Motor neuron (in vitro differentiated cells): ENCODE measurements at places on chromosomes 3 and 15.
A peak's percentile ranks its signal among the peaks of the same experiment; 100 is the strongest.

DNA sequence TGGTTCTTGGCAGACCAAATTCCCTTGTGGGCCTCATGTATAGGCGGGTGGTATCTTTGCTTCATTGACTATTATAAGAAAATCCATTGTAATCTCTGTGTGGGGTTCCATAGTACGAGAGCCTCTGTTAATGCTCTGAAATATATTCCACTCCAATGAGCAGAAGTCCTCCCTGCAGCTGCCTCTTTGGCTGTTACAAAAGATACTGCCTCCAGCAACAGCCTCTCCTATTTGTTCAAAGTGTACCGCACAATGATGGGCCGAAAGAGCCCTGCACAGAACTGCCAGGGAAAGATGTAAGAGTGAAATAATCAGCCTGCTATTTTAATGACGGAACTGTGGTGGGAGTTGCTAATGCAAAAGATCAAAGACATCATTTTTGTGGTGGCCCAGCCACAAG lies 48.9 kb downstream of the GRK7 start:
- peak; percentile 92 for ATAC-seq

- peak; percentile 89 for ATAC-seq
These were observed 964.9 kb upstream of the NR2F2 start for GRCh38 chr15:95365511-95366107.

- no peak for ATAC-seq
These were observed 7.3 kb upstream of the TRNT1 start for GRCh38 chr3:3119393-3119851.

- ATAC-seq, result peak; percentile 76
These were observed 163.0 kb downstream of the OCA2 start for GRCh38 chr15:27936164-27936563.

GRCh38 chr3:184261270-184261853 lies at the start of gene CAMK2N2:
CAMK2N2 (minus strand) TSS chr3:184261553; CDS start chr3:184261285, 268 bp downstream.
- peak; percentile 83 for ATAC-seq

GRCh38 chr3:53078656-53079055 lies 32.8 kb upstream of the SFMBT1 start:
- ATAC-seq, result no peak

DNA sequence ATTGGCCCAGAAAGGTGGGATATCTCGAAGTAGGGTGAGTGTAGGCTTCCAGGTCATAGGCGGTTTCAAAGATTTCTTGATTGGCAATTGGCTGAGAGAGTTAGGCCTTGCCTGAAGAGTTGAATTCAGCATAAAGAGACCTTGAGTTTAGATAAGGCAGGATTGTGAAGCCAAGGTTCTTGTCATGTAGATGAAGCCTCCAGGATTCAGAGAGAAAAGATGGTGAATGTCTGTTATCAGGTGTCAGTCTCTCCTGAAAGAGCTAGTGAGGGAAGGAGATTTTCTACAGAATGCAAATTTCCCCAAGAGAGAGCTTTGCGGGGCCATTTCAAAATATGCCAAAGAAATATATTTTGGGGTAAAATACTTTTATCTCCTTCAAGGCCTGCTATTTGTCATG lies 217.0 kb upstream of the TLE3 start:
- no peak for ATAC-seq

DNA sequence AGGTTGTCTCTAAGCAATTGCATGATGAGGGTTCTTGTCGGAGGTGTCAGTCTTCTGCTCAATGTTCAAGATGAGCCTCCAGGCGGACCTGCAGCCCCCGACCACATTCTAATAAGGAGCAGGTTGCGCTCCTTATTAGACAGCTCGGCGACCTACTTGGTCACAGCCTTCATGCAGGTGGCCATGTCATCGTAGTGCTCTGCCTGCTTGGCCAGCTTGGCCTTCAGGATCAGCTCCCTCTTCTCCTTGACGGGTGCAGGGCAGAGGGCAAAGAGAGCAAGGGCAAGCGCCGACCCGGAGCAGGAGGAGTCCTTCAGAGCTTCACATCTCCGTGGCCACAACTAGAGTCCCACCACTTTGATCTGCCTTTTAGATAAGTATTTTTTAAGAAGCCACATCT lies 113.5 kb downstream of the RASA2 start:
- ATAC-seq, result no peak

- ATAC-seq, result no peak
These were observed 182.1 kb downstream of the ARRDC4 start for GRCh38 chr15:98142572-98142971.

DNA sequence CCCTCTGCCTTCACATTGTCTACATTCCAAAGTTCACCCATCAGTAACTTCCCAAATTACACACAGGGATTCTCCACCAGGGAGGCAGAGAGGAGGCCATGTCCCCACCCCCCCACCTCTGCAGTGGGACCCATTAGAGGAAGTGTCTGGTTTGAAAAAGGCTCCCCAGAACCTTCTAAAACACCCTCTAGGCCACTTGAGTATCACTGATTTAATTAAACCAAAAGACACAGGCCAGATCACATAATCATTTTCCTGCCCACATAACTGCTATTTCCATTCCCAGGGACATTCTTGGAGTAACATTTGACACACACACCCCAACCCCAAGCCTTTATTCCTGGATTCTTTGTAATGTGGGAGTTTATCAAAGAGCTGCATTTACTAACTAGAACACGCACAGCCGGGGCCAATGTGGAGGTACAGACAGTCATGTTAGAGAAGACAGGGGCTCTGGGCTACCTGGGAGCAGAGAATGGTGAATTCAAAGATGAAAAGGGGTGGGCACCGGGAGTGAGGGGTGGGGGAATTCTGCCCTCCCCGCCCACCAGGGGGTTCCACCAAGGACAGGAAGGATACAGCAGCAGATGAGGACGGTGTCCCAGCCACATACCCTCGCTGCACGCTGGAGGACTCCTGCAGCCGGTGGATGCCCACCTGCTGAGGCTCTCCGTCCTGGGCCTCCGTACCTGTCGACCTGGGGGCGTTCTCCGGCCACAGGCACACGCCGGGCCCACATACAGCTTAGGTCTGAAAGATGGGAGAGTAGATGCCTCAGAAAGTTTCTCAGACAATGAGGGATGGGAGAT lies 201.4 kb upstream of the CTNNB1 start:
- ATAC-seq, result no peak

- no peak for ATAC-seq
These were observed 71.2 kb downstream of the MAP2K5 start for GRCh38 chr15:67613708-67614107.

DNA sequence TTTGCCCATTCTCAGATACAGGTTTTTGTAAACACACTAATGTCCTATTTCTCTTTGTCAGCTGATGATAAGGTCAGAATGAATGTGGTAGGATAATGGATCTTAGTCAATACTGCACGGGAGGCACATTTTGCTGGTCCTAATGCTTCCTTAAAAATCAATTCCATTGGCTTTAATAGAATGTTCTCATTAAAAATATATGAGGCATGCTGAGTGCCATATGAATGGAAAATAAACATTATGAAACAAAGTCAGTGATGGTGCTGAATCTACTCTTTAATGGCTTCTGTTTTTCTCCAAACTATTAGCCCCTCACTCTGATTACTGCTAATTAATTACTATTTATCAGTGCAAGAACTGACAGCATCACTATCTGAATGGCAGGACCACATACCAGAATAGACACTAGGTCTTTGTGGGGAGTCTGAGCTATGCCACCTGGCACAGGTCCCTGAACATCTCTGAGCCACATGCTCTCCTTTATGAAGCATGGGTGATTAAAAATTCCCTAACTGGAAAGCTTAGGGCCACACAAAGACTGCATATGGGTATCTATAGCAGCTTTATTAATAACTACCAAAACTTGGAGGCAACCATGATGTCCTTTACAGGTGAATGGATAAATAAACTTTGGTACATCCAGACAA lies 278.9 kb downstream of the MEX3B start:
- ATAC-seq, result no peak

DNA sequence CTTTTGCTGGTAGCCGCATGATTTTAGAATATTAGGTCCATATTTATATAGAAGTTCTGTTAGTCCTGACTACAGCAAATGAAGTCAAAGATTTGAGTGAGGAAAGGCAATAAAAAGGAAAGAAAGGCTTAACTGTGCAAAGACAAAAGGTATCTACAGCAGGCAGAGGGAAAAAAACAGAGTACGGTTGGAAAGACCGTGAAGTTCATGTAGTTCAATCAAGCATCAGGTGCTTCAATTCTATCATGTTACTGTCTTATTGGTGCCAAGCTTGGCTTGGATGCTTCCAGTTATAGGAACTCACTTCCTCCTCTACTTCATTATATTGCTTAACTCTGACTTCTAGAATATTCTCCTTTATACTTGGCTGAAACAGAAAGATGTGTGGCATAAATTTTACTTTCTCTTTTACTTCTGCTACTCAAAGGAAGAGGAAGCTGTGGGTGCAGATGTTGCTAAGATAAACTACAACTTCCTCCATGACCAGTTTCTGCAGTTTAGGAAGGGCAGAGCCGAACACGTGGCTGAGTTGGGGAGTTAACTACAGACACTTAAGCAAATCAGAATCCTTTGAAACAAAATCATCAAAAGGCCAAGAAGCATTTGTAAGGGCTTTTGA lies 72.6 kb upstream of the ZBED2 start:
- ATAC-seq, result no peak

DNA sequence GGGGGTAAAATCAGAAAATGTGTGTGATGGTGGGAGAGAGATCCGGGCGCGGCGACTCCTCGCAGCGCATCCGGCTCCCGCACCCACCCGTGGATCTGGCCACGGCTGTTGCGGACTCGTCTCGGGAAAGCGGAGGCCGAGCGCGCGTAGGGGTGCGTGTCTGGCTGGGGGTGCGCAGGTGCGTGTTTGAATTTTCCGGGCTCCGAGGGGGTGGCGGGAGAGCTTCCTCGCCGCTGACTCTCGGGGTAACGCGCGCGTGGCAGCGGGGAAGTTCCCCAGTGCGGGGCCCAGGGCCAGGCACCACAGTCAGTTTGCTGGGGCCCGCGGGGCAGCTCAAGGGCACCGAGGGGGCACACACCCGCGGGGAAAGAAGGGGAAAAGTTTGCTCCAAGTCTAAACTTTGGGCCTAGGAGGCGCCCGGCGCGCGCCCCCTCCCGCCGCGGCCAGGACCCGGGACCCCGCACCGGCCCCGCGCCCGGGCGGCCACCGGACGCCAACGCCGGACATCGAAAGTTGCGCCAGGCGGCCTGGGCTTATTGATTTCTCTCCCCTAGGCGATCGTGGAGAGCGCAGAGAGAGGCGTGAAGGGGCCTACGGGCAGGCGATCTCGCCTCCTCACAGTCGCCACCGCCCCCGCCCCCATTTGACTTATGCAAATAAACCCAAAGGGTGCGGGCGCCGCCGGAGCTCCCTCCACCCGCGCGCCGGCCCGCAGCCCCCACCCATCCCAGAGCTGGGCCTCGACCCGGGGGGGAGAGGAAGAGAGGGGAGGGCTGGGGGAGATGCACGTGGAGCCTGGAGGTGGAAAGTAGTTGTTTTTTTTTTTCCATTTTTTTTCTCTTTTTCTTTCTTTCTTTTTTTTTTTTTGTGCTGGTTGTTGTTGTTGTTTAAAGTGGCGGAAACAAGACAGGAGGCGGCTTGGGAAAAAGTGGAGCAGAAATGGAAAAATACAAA lies 639 bp downstream of the FOXP1 start:
- ATAC-seq, result peak; percentile 51

DNA sequence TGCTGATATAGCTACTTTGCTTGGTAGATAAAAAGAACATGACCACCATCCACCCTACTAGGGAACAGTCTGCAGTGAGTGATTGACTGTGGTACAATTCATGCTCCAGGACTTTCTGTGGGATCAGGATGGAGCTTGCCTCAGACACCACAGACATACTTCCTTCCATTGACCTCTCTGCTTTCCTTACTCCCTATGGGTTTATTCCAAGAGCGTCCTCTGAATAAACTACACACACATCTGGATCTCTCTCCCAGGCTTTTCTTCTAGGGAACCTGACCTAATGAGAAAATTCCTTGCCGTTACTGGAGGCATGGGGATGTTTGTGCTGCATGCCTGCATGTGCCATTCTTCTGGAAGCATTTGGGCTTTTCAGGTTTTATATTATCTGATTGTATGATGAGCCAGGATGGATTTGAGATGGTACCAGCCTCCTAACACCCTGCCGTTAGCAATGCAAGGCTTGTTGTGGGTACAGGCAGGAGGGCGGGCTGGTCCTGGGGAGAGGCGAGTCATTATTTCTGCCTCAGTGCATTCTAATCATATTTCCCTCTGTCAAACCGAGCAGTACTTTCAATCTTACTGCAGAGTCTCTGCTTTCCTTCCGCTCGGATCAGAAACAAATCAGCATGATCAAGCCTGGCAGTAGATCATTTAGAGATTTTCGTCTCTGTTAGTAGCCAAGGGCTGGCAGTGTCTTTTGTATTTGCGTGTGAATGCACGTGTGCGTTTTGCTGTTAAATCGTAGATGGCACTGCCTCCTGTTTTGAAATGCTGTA lies 279.2 kb downstream of the PDCD6IP start:
- ATAC-seq, result peak; percentile 98

DNA sequence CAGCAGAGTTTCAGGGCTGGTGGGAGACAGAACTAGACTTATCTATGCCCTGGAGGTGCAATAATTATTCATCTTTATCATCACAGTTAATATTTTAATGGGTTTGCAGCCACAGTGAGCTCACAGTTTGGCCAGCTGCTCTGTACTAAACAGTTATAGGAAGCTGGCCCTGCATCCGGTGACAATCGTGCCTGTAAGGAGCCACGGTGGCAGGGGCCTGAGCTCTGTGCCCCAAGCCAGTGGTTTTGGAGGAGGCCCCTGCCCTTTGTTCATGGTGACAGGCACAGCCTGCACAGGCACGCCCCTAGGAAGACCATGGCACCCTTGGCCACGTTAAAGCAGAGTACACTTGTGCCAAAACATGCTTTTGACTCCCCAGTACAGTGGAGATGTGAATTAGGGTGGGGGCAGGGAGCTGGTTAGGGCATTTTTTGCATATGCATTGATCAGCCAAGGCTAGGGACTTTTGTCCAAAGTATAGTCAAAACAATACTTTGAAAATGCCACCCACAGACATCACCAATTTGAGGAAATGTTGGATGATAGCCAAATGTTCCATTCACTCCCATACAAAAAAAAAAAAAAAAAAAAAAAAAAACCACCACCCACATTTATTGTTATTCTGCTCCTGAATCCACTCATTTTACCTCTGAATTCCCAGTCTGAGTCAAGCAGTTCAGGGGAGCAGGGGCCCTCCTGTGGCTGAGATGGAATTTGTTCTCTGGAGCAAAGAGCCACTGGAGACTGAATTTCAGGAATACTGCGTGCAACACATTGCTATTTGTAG lies 3.4 kb upstream of the RFTN1 start:
- ATAC-seq, result peak; percentile 48

GRCh38 chr3:186339180-186339918 lies 22.7 kb downstream of the DGKG start:
- no peak for ATAC-seq

DNA sequence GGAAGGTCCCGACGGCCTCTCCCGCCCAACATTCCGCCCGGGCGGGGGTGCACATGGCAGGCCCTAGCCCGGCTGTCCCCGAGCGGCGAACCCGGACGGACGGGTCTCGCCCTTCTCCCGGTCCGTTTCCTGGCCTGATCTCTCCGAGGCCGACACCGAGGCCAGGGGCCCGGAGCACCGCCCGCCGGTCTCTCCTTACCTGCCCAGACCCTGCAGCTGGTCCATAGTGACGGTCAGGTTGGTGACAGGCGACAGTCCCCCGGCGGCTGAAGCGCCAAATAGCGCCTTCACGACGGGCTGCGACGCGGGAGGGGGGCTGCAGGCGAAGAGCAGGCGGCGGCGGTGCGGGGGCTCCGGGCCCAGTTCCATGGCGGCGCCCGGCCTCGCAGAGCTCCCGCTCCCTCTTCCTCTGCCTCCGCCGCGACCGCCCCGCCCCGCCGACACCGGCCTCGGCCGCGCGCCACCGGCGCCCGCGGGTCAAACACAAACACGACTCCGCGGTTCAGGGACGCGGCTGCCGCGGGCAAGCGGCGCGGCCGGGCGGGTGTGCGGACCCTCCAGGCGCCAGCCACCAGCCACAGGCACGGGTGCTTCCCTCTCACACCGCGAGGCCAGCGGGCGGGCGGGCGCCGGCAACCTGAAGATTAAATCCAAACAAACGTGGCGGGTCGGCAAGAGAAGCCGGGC lies 495 bp downstream of the CDC25A start:
- peak; percentile 50 for ATAC-seq
